Glomerular endothelial cell (primary cell): ENCODE measurements at places on chromosomes 5 and 9. TPM values are rescaled to one million over a fixed set of nuclear protein-coding genes. Genes with fewer than 3 reads are reported as not detected.

The NMUR2 gene
- total RNA-seq: 0.87 TPM in 1 of 2 replicates, not detected in the other

The LRRTM2 gene
- 0.06 TPM in 1 of 2 replicates, not detected in the other for total RNA-seq

The GFRA3 gene
- total RNA-seq: not detected in 2 replicates

The FCN1 gene
- total RNA-seq: not detected in 2 replicates

The PCDHA4 gene
- total RNA-seq: 0.29 TPM in 1 of 2 replicates, not detected in the other

The WNK2 gene
- total RNA-seq: 0.06 TPM in 1 of 2 replicates, not detected in the other

The COL15A1 gene
- total RNA-seq: 1.5 and 5.8 TPM in 2 replicates

The PTAR1 gene
- total RNA-seq: 33.0 and 47.5 TPM in 2 replicates

The CTXN3 gene
- not detected in 2 replicates for total RNA-seq

The EPB41L4B gene
- total RNA-seq: 0.88 and 1.8 TPM in 2 replicates

The ENTPD2 gene
- not detected in 2 replicates for total RNA-seq
